ENCODE measurements at places on chromosomes 12 and 14.

- no peak for DNase-seq
Measured at GRCh38 chr14:36952689-36953088, 219.7 kb downstream of the SLC25A21 start.

GRCh38 chr12:68580911-68581310 is 29.8 kb upstream of the RAP1B start:
- DNase-seq = no peak

- DNase-seq = no peak
Measured at GRCh38 chr14:20682127-20682434, 2.3 kb upstream of the RNASE4 start.

DNA sequence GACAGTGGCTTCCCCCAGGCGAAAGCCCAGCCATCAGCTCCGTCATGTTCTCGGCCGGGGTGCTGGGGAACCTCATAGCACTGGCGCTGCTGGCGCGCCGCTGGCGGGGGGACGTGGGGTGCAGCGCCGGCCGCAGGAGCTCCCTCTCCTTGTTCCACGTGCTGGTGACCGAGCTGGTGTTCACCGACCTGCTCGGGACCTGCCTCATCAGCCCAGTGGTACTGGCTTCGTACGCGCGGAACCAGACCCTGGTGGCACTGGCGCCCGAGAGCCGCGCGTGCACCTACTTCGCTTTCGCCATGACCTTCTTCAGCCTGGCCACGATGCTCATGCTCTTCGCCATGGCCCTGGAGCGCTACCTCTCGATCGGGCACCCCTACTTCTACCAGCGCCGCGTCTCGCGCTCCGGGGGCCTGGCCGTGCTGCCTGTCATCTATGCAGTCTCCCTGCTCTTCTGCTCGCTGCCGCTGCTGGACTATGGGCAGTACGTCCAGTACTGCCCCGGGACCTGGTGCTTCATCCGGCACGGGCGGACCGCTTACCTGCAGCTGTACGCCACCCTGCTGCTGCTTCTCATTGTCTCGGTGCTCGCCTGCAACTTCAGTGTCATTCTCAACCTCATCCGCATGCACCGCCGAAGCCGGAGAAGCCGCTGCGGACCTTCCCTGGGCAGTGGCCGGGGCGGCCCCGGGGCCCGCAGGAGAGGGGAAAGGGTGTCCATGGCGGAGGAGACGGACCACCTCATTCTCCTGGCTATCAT is 663 bp downstream of the PTGER2 start:
- DNase-seq = no peak

All from stimulated activated CD8-positive, alpha-beta memory T cell treated with anti-CD3 and anti-CD28 coated beads, Interleukin-4, amount 100 ng/mL, for 1 hour (primary cell).